NCI-H446 treated with DMSO at 0.1 percent for 48 hours (cell line): ENCODE measurements at places on chromosomes 12 and 14.

GRCh38 chr12:53096089-53096741 is 1.3 kb upstream of the IGFBP6 start:
- no peak for DNase-seq

GRCh38 chr12:132632521-132633228 is 14.1 kb downstream of the P2RX2 start:
- no peak for DNase-seq

DNA sequence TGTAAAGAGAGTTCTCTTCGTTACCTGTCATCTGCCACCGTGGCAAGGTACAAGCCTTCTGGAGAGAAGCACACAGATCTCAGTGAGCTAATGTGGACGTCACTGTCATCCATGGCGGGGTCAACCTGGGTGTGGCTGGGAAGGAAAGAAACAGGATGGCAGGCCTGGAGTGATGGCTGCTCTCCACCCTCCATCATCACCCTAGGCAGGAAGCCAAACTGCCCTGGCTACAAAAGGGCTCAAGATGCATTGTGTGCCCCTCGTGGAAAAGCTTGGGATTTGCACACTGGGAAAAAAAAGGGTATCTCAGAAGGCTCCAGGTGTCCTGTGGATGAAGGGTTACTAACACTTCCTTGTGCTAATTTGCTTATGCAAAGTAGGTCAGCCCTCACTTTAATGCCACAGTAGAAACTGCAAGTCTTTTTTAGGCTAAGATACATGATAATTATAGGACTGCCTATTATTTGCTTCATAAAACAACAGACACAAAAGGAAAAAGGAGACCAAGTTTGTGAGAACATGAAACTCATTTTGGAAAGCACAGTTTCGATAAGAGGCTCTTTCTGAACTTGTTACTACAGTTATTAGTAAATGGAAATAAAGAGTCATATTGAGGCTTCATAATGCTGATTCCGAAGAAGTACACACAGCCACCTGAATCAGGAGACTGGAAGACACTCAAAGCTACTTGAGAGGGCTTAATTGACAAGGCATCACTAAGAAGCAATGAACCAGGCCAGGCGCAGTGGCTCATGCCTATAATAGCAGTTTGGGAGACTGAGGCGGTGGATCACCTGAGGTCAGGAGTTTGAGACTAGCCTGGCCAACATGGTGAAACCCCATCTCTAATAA is 18.9 kb downstream of the RFC5 start:
- DNase-seq, result no peak

DNA sequence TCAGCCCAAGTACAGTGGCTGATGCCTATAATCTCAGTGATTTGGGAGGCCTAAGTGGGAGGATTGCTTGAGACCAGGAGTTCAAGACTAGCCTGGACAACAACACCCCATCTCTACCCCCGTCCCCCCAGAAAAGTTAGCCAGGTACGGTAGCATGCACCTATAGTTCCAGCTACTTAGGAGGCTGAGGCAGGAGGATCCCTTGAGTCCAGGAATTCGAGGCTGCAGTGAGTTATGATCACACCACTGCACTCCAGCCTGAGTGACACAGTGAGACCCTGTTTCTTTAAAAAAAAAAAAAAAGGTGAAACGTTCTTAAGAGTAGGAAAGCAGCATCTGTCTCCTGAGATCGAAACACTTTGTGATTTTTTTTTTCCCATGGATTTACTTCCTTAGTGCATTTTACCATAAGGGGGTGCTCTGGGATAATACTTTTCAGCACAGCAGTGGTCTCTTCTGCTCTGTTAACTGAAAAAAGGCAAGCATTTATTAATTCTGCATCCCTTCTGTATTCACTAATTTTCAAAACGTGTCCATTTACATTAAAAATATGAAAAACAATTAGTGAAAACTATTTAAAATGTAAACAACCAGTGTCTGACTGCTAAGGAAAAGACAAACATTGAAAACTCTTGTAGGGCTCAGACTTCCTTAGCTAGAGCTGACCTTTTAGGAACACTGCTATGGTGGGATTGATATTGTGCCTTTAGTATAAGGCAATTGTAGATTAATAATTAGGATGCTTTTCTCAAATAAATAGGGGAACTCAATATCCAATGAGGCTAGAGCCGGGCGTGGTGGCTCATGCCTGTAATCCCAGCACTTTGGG is 31.2 kb upstream of the USP44 start:
- DNase-seq, result peak; percentile 25

DNA sequence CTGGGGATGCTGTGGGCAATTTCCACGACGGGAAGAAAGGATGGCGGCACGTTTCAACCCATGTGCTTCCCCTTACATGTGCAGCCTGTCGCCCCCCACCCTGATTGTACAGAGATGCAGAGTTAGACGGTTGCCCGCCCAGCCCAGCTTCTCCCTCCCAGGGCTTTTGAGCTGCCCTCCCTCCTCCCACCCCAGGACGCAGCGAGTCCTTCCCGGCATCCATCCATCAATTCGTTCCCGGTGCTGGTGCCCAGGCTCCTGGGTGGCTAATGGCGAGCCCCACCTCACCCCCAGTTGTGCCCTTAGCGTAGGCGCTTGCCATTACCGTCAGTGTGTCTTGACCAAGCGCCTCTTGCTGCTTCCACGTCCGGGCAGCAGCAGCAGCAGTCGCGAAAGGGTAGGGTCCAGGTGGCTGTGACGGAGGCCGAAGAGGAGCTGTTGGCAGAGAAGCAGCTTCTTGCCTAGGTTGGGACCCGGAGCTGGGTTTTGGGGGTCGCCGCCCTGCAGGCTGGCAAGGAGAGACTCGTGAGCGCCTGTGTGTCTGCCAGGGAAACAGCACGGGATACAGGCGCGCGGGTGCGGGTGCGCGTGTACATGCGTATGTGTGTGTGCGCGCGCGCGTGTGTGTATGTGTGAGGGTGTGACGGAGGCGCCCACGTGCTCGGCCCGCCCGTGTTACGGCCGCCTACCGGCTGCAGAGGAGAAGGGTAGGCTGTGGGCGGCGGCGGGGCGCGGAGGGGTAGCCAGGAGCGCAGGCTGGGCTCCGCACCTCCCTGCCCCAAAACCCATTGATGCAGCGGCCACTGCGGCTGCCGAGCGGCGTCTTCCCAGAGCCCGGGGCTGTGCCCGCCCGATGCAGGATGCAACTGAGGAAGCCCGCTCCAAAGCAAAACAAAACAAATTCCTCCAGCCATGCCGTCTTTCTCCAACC is at the start of gene SLC6A15:
Gene SLC6A15, minus strand, starts transcription at position 602 of the 931 bp plus-strand sequence. CDS start 20,679 bp downstream, outside the sequence.
- peak; percentile 82 for DNase-seq

- no peak for DNase-seq
These were observed 64.3 kb downstream of the DCAF5 start for GRCh38 chr14:69088586-69088985.

- no peak for DNase-seq
These were observed 75.7 kb downstream of the LRRK2 start for GRCh38 chr12:40300490-40300889.

DNA sequence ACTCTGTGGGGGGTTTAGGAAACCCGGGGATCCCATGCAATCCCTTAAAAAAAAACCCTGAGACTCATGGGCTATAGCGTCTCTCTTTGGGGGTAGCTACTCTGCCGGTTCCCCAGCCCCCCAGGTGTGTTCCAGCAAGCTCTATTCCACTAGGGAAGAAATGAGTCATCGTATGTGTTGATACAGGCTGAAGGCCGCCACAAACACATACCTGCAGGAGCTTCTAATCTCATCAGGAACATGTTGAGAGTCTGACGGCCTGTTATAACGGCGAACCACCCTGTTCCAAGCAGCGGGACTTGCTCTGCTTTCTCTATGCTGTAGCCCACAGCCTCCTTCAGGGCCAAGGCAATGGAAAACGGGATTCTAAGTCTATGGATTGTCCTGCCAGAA is 977 bp upstream of the KRT5 start:
- DNase-seq, result no peak

- no peak for DNase-seq
These were observed 9.5 kb upstream of the CALM1 start for GRCh38 chr14:90387206-90387760.

DNA sequence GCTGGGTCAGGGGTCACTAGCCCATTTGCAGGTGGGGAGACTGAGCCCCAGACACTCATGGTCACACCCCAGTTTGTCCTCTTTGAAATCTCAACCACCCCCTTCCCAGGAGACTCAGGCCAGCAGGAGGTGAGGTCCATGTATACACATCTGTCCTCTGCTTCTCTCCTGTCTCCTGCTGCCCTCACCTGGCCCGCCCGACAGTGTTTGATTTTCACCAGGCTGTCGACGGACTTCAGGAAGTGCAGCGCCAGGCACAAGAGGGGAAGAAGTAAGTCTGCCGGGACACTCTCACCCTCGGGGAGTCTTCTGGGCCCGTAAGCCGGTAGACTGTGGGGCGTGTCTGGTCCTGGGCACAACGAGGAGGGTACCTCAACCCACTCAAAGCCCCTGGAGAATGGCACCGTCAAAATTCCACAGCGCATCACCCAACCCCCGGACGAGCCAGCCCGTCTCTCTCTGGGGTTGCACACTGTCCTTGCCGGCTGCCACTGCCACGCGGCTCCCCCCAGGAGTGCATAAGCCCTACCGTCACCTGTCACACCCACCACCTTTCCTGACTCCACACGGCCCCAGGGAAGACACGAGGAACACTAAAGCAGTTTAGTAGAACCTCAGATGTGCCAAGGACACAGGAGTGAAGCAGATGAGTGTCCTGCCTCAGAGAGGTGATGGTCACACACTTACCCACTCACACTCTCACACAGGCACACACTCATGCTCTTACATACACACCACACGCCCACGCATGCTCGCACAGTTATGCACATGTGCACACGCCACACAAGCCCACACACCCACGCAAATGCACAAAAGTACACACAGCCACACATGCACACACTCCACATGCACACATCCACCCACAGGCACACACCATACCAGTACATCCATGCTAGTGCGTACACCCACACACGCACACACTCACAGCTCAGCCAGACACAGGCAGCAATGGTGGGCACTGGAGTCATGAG is 13.1 kb upstream of the SIVA1 start:
- no peak for DNase-seq

DNA sequence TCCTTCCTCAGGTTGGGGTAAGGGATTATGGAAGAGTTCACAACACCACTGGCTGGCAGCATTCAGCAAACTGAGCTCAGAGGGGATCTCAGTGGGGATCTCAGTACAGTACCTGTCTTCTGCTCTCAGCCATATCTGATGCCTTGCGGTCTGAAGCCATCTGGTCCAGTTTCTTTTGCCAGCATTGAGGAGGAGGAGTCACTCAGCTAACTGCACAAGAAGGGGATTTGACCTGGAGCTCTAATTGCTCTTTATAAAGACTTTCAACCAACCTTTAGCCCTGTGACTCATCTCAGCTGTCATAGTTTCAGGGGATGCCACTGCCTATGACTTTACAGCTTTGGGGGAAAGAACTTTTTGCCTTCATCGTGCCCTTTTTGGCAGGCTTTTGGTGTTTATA is 44.9 kb downstream of the JKAMP start:
- DNase-seq, result peak; percentile 34

- no peak for DNase-seq
These were observed 11.0 kb upstream of the PPP4R3A start for GRCh38 chr14:91521061-91521640.

DNA sequence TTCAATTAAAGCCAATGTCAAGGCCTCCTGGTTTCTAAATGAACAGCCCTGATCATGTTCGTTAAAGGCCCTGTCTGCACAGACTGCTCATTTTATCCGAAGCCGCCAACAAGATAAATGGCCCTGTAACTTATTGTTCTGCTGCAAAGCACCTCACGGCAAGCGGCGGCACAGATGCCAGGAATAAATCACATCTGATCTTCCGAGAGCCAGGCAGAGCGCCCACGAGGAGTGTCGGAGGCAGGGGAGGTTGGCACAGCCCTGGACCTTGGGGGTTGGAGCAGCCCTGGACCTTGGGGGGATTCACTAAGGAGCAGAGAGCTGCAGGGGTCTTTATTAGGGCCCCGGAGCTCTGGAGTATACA is 110.5 kb downstream of the SCARB1 start:
- DNase-seq, result peak; percentile 81

- no peak for DNase-seq
These were observed 13.9 kb downstream of the MFAP5 start for GRCh38 chr12:8648576-8649205.

DNA sequence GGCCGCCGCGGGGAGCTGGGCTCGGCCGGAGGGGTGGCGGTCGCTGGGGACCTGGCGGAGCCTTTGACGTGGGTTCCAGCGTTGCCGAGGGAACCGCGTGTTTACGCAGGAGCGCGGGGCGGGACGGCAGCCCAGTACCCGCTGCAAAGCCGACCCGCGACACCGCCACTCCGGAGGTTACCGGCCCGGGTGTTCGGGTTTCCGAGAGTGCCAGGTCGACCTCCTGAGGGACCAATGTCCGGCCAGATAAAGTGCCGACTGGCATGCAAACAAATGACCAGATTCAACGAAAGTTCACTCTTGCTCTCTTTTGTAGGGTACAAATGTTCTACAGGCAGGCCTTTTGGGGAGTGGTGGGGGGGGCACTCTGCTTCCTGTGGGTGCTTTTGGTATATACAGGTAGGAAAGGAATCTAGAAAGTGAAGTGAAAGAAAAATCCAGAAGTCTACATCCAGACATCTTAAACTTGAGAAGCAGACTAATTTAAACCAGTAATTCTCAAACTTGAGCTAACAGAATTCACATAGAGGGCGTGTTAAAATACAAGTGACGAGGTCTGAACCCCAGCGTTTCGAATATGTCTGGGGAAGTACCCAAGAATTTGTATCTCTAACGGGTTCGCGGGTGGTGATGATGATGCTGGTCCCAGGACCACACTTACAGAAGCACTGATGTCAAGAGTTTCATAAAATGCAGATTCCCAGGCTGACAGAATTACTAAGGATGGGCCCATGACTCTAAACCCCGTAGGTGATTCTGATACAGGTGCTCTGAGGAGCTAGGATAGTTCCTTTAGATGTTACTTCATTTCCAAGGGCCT is at the start of gene GPR135:
Gene GPR135, minus strand, starts transcription at position 65 of the 820 bp plus-strand sequence. CDS start 154 bp downstream, outside the sequence.
- DNase-seq, result no peak

DNA sequence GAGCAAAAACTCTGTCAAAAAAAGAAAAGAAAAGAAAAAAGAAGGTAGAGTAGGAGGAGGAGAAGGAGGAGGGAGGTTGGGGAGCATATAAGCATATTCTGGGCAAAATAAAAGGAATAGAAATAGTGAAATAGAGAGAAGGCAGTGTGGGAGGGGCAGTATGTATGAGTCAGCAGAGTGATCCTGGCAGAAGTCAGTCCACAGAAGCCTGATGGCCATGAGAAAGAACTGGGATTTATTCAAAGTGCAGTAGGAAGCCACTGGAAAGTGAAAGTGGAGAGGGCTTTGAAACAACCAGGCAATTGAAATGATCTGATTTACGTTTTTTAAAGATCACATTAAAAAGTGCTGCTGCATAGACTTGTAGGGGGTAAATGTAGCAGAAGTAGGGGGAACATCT is 368.6 kb upstream of the USP15 start:
- no peak for DNase-seq

DNA sequence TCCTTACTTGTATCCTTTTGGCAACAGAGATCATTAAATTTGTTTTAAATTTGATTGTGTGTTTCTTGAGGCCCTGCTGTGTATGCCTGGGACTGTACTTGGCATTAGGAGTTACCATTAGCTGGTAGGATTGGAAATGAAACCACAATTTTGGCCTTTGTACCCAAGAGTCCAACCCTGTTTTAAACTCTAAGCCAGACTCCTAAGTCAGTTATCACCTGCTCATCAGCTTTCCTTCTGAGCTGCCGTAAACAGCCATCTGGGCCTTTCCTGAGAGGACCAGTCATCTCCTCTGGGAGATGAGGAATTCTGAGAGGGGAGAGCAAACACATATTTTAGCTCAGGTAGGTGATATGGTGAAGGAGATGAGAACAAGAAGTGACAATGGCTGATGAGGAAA is 74.3 kb upstream of the SRSF5 start:
- no peak for DNase-seq

- no peak for DNase-seq
These were observed 897 bp upstream of the TEX22 start for GRCh38 chr14:105397350-105397931.
